ENCODE measurements at places on chromosomes 12 and 14.
A peak's percentile ranks its signal among the peaks of the same experiment; 100 is the strongest.

- DNase-seq = no peak
These were observed 144.6 kb upstream of the MYL2 start for GRCh38 chr12:111064982-111065381.

- no peak for DNase-seq
These were observed 90.2 kb downstream of the LIN7A start for GRCh38 chr12:80847575-80847974.

DNA sequence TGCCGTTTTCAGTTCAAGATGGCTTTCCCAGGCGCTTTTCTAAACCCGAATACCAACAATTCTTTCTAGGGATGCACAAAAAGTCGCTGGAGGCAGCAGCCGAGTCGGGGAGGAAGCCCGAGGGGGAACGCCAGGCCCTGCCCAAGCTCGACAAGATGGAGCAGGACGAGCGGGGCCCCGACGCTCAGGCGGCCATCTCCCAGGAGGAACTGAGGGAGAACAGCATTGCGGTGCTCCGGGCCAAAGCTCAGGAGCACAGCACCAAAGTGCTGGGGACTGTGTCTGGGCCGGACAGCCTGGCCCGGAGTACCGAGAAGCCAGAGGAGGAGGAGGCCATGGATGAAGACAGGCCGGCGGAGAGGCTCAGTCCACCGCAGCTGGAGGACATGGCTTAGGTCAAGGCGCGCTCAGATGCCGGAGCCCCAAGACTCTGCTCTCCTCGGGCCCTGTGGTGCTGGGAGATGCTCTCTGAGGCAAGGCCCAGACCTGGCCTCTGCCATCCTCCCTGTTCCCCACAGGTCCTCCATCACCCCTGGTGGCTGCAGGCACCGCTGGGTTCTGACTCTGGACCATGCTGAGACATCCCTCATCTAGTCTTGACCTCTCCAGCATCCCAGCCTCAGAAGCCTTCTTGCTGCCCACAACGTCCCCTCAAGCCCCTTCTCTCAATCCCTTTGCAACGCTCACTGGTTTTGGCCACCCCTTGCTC is 21.4 kb downstream of the VSX2 start:
- DNase-seq = no peak

GRCh38 chr12:31408763-31409162 is 82.8 kb upstream of the SINHCAF start:
- DNase-seq = no peak

DNA sequence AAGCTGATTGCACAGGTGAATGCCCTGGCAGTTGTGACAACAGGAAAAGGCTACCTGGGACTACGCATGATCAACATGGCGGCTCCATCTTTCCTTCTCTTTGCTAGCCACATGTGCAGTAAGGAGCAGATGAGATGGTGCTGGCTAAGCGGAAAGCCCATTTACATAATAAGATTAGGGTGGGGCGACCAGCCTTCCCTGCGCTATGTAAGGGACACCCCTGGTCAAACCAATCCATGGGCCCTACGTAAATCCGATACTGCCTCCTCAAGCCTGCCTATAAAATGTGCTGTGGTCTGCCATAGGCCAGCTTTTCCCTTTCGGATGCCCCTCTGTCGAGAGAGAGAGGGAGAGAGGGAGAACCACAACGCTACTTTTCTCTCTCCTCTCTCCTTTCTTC is 31.0 kb upstream of the BTG1 start:
- no peak for DNase-seq

GRCh38 chr12:31682136-31682962 is 22.9 kb downstream of the ETFBKMT start:
- peak; percentile 70 for DNase-seq

DNA sequence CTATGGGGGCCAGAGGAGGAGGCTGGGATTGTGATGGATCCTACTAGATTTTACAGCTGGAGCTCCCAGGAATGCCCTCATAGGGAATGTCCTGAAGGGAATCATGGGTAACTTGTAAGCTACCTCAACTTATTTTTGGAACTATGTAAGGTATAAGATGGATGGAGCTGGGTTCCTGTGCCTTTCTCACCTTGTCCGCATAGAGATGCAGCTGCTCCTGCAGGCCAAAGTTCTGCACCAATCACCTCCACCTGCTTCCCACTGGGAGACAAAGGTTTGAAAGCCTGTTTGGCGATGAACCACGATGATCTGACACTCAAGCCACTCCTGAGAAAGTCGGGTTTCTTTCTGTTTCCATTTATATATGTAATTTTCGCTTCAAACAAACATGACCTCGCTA is 648 bp upstream of the AKAP5 start:
- DNase-seq = no peak
